ENCODE measurements at places on chromosomes 3 and 15. TPM values are rescaled to one million over a fixed set of nuclear protein-coding genes. Genes with fewer than 3 reads are reported as not detected.

DNA sequence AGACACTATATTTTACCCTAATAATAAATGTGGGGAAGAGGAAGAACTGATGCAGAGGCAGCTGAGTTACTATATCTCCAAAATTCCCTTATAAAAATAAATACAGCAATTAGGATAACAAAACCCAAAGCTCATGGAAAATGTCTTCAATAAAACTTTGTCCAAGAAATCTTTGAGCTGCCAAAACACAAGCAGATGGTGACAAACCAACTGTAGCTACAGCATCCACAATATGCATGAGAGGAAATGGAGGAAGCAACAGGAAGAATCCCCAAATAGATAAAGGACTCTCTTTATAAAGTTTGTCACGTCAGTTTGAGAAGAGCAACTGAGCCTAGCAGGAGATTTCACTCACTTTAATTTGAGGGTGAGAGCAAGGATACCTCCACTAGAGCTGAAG, 638.2 kb downstream of the IGSF11 start:
- no peak for DNase-seq

DNA sequence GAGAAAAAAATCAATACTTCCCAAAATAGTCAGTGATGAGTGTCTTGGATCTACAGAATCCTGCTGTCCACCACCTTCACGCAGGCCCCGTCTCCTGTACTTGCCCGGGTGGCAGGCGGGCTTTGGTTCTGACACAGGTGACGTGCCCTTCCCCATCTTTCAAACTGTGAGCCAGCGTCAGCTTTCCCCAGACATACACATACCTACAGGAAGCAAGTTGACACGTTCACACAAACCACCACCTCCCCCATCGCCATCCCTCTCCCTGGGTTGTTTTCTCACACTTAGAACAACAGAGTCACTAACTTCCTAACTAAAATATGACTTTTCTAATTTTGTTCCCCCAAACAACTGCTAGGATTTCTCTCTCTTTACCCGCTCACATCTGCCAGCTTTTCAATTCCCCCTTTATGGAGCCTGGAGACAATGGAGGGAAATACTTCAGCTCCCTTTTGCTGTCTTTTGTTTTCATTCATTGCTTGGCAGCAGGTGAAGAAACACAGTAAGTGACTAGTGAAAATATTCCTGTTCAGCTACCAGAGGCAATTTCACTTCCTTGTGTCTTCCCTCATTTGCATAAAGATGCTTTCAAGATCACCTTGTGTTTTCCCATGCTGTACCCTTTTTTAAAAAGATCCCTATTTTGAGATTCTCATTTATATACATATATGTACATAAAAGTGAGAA, 248.3 kb downstream of the SLCO3A1 start:
- DNase-seq, result no peak

- no peak for DNase-seq
Measured at GRCh38 chr3:33149342-33149741, 35.5 kb downstream of the CRTAP start.

GRCh38 chr15:36961956-36962355, 138.4 kb downstream of the MEIS2 start:
- DNase-seq, result no peak

- DNase-seq, result no peak
Measured at GRCh38 chr3:34056181-34056910, 257.9 kb downstream of the PDCD6IP start.

GRCh38 chr15:81304226-81304625, 19.7 kb downstream of the STARD5 start:
- DNase-seq, result no peak

GRCh38 chr15:58562135-58562534, 130.3 kb downstream of the LIPC start:
- DNase-seq, result no peak

DNA sequence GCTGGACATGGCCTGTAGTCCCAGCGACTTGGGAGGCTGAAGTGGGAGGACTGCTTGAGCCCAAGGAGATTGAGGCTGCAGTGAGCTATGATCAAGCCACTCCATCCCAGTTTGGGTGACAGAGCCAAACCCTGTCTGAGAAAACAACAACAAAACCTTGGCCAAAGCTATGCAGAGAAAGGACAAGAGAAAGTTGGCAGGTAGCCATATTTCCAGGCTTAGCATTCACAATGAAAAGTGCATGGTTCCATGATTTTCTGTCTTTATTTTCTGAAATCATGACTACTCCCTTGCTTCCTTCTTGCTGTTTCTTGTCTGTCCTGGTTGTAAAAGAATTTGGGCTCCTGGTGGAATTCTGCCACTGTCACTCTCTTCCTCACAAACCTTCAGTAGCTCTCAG, 284.6 kb upstream of the C2CD4B start:
- DNase-seq, result no peak

GRCh38 chr3:51879937-51880336, 4.5 kb upstream of the IQCF5 start:
- DNase-seq, result peak; percentile 1

GRCh38 chr15:64642875-64643274, 132.5 kb downstream of the RBPMS2 start:
- DNase-seq, result no peak

GRCh38 chr3:192128922-192129321, 598.4 kb downstream of the FGF12 start:
- DNase-seq, result peak; percentile 2

GRCh38 chr15:65058394-65059368, 9.1 kb downstream of the RASL12 start:
- DNase-seq, result no peak

- no peak for DNase-seq
Measured at GRCh38 chr3:47950453-47951169, 65.6 kb downstream of the MAP4 start.

- no peak for DNase-seq
Measured at GRCh38 chr15:86213420-86213819, 133.7 kb downstream of the AGBL1 start.

DNA sequence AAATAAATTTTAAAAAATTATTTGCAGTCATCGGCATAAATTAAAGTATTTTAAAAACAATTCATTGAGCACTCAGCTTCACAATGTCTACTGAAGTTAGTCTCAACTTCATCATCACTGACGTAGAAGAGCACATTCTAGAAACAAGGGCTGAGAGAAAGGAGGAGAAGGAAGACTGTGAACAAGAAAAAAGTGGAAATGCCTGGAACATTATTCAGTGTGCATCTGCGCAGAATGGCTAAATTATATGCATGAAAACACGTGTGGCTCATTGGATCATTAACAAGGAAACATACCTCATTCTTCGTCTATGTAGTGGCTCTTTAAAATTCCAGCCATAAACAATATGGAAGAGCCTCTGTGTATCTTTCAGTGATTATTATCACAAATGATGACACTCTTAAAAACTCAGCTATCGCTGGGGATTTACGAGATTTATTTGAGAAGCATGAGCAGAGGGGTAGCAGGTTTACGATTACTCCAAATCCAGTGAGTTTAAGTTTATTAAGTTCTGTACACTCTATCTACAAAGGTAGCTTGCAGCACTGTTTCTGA, 404.2 kb upstream of the CDIN1 start:
- DNase-seq, result no peak

GRCh38 chr15:33963831-33964664, 4.2 kb upstream of the CHRM5 start:
- DNase-seq, result peak; percentile 38

DNA sequence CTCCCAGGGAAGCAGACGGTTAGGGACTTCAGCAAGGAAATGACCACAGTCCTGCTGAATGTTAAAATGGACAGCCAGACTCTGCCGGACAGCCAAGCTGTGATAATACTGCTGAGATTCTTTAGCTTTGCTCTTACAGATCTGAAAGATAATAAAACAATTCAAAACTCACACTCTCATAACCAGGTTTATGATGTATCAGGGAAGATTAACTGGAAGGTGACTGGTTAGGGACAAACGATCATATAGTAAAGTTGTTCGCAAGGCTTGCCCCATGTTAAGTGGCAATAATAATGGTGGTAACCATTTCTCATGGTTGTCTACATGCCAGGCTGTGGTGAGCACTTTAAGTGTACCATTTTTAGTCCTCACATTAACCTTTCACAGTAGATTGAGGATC, 44.3 kb upstream of the TSPAN3 start:
- DNase-seq, result no peak

GRCh38 chr3:50518436-50518835, 15.0 kb upstream of the CACNA2D2 start:
- no peak for DNase-seq

DNA sequence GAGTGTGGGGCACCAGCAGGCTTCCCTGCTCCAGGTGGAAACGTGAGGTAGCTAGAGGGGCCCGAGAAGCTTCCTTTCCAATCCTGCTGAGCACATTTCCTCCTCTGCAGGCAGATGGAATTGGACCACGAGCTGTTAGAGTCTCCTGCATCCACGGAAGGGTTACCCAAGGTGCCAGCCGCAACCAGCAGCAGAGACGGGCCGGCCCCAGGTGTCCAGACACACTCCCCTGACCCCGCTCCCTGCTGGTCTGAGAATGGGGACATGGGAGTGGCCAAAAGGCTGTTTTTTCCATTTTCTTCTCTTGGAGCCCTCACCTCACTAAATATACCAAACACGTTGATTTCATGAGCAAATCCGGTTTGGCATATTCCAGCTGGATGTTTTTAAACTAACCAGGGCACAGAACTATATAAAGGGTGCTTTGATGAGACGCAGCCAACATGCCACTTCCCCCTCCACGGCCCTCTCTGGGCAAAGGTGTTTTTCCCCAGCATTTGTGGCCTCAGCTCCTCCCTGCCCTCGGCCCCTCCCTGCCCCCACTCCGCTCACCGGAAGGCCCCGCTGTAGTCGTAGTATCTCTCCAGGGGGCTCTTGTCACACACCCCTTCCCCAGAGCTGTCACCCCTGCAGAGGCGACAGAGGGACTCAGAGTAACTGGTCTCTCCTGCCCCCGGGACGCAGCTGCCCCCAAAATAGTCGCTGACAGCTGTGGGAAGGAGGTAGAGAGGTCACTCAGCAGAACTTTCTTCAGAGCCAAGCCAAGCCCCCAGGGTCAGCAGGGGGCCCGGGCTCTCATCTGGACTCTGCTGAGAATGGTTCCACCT, 7.0 kb downstream of the MELTF start:
- no peak for DNase-seq

- peak; percentile 82 for DNase-seq
Measured at GRCh38 chr15:58070801-58071418, 5.4 kb upstream of the ALDH1A2 start.

GRCh38 chr3:119601154-119601553, 3.5 kb downstream of the PLA1A start:
- no peak for DNase-seq

DNA sequence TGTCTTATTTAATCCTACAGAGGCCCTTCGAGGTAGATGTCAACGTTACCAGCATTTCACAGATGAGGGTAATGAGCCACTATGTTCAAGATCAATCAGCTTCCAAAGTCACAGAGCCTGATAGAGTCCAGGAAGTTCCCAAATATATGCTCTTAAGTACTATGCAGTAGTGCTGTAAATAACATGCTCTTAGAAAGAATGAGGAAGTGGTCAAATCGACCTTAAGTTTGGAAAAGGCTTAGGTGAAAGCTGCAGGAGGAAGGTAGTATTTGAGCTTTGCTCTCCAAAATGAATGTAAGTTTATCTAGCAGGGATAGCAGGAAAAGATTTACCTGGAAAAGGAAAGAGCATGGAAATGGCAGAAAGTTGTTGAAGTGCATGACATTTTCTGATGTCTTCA, 234.0 kb downstream of the RBMS3 start:
- DNase-seq, result no peak

- no peak for DNase-seq
Measured at GRCh38 chr3:89113344-89113743, 5.9 kb downstream of the EPHA3 start.

DNA sequence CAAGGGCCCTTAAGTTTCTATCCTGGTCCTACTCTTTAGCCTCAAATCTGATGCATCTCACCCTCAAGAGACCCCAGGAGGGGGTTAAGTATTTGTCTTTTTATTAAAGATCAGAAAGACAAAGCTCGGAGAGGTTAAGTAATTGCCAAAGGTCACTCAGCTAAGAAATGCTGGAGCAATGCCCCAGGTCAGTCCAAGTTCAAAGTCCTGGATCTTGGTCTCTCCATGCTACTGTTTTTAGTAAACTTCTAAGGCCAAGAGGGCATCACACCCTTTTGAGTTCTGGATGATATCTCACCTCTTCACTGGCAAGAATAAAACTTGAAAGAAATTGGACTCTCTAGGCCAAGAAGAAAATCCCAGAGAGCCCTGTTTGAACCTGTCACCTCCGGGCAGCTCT, 488.6 kb downstream of the MAGI1 start:
- DNase-seq, result no peak

Gene DAZL
- not detected for total RNA-seq

Gene SLC9A9
- total RNA-seq, result 1.4 TPM

Gene IQCF5
- not detected for total RNA-seq

Gene TEX9
- total RNA-seq, result 18.0 TPM

Gene VEPH1
- total RNA-seq, result not detected

Gene ZBTB47
- total RNA-seq, result 4.4 TPM

Gene SNX33
- total RNA-seq, result 3.4 TPM
